ENCODE measurements at places on chromosomes 5 and 9. TPM values are rescaled to one million over a fixed set of nuclear protein-coding genes. Genes with fewer than 3 reads are reported as not detected.

Gene IL31RA
- polyA plus RNA-seq: 0.12 TPM

Gene CD180
- polyA plus RNA-seq: 0.45 TPM

Gene DHFR
- 96.1 TPM for polyA plus RNA-seq

Gene SCGB3A2
- 0.73 TPM for polyA plus RNA-seq

Gene ZNG1A
- polyA plus RNA-seq: 101 TPM

Gene ANKRD20A1
- 6.1 TPM for polyA plus RNA-seq

Gene TMC1
- 1.3 TPM for polyA plus RNA-seq

Gene ZNF366
- polyA plus RNA-seq: 3.5 TPM

Gene AGXT2
- 45.6 TPM for polyA plus RNA-seq

Gene TMOD1
- 1.7 TPM for polyA plus RNA-seq

Gene ATP10B
- 0.70 TPM for polyA plus RNA-seq

Gene DDX4
- polyA plus RNA-seq: 0.12 TPM

Gene DDX46
- polyA plus RNA-seq: 110 TPM

Gene CD72
- polyA plus RNA-seq: 3.6 TPM

Gene WDR38
- polyA plus RNA-seq: 0.22 TPM

Gene SUSD3
- 6.9 TPM for polyA plus RNA-seq

Gene PITX1
- not detected for polyA plus RNA-seq

Gene SLC6A3
- 0.60 TPM for polyA plus RNA-seq

Gene RPL12
- 1,367 TPM for polyA plus RNA-seq

Gene GMCL2
- polyA plus RNA-seq: not detected

Gene STING1
- polyA plus RNA-seq: 31.6 TPM

Gene SPAG8
- 10.4 TPM for polyA plus RNA-seq

Gene PCDHAC1
- 0.13 TPM for polyA plus RNA-seq

Gene BTNL3
- polyA plus RNA-seq: not detected

Gene PPP6C
- 61.9 TPM for polyA plus RNA-seq

Gene HTR1A
- not detected for polyA plus RNA-seq

Gene C9orf153
- 0.15 TPM for polyA plus RNA-seq

Gene TBC1D2
- 3.4 TPM for polyA plus RNA-seq

Gene SPTAN1
- polyA plus RNA-seq: 407 TPM

Gene CNTNAP3
- 6.6 TPM for polyA plus RNA-seq

Gene GABRA1
- polyA plus RNA-seq: 0.20 TPM

Gene CARTPT
- polyA plus RNA-seq: not detected

Gene FCN1
- 0.83 TPM for polyA plus RNA-seq

Gene ZBTB34
- 23.1 TPM for polyA plus RNA-seq
